ENCODE measurements at places on chromosomes 13 and 19.

DNA sequence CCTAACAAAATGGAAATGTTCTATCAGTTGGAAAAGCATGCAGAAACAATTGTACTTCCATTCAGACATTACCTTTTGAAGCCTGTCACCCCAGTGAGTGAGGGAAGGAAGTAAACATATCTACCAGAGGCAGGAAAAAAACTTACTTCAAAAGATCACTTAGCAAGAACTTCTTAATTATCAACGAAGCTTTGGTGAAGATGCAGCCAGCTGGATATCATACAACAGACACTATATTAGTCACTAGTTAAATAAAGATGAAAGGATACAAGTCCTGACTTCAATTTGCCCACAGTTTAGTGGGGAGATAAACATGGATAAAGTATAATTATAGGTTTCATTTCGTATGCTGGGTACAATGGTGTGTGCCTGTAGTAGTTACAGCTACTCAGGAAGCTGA lies 148.8 kb downstream of the TNFRSF19 start:
- DNase-seq, result no peak

DNA sequence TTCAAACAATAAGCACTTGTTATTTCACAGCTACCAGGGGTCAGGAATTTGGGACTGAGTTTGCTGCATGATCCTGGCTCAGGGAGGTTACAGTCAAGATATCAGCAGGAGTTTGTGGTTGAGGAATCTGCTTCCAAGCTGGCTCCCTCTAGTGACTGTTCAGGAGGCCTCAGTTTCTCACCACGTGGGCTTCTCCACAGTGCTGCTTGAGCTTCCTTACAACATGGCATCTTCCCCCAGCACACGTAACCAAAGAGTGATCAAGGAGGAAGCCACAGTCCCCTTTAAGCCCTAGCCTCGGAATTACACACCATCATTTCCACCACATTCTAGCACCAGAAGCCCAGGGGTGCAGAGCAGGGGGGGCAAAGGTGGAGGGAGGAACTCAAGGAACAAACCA lies 28.8 kb downstream of the CELF5 start:
- DNase-seq, result no peak

GRCh38 chr19:47022140-47022536 lies 2.5 kb downstream of the NPAS1 start:
- DNase-seq, result no peak

- peak; percentile 39 for DNase-seq
Observed at GRCh38 chr13:108963846-108964600, 334.6 kb downstream of the MYO16 start.

DNA sequence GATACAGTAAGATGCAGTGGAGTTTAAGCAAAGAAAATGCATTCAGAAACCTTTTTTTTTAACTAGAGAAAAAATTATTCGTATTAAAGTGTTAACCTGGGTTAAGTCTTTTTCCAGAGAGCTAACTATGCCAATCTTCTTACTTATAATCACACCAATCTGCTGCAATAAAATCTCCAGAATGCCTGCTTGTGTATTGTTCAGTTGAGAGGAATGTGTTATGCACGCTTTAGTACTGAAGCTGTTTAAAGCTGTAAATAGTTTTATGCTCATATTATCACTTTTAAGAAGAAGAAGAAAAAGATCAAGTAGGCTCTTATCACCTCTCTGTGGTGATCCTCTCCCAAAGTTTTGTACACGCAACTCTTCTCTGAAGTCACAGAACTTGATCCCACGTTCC lies 528.7 kb downstream of the RFC3 start:
- no peak for DNase-seq

DNA sequence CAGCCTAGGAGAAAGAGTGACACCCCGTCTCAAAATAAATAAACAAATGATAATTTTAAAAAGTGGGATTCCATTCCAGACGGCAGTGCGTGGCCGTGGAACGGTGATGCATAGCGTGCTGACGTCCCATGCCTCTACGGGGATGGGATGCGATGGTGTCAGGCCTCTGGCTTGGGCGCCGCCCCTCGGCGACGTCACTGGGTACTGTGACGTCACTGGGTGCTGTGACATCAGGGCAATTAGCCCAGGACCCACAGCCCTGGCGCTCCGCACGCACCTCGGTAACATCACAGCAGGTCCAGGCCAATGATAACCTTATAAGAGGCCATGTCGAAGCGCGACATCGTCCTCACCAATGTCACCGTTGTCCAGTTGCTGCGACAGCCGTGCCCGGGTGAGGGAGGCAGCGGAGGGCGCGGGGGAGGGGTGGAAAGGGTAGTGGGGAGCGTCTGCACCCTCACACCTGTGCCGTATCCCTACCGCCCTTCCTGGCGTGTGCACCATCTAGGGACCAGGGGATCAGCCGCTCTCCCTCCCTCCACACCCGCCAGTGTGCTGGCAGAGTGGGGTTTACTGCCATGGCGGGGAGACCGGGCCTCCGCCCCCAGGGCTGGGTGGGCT lies at the start of gene GAPDHS:
GAPDHS (plus strand) TSS at position 256 of the 621 bp plus-strand sequence; CDS start at position 328, 72 bp downstream.
- no peak for DNase-seq

- no peak for DNase-seq
Observed at GRCh38 chr13:85719749-85720148, 79.5 kb downstream of the SLITRK6 start.

GRCh38 chr13:61700620-61701019 lies 285.0 kb upstream of the PCDH20 start:
- DNase-seq, result no peak

DNA sequence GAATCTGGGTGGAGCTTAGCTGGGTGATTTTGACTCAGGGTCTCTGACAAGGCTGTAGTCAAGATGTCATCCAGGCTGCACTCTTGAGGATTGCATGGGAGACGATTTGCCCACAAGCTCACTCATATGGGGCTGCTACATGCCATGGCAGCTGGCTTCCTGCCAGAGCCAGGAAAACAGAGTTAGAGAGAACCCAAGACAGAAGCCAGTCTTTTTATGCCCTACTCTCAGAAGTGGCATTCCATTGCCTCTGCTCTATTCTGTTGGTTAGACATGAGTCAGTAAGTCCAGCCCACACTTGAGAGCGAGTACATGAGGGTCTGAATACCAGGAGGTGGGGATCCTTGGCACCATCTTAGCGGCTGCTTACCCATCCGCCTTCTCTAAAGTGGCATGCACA lies 9.5 kb downstream of the POLR1D start:
- no peak for DNase-seq

DNA sequence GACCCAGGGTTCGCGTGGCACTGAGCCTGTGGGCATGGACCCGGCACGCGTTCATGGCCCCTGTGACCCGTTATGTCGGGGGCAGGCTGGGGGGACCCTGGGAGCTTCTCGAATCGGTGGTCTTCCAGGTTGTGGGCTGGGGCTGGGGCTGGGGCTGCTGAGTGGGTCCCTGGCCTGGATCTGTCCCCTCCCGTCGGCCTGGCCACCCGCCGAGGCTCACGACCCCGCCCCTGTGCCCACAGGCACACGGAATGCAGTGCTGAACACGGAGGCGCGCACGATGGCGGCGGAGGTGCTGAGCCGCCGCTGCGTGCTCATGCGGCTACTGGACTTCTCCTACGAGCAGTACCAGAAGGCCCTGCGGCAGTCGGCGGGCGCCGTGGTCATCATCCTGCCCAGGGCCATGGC lies 6.5 kb downstream of the NCLN start:
- no peak for DNase-seq

GRCh38 chr19:29745253-29745652 lies 30.2 kb upstream of the C19orf12 start:
- no peak for DNase-seq

- DNase-seq, result no peak
Observed at GRCh38 chr13:20272588-20273171, 40.6 kb upstream of the GJB6 start.

DNA sequence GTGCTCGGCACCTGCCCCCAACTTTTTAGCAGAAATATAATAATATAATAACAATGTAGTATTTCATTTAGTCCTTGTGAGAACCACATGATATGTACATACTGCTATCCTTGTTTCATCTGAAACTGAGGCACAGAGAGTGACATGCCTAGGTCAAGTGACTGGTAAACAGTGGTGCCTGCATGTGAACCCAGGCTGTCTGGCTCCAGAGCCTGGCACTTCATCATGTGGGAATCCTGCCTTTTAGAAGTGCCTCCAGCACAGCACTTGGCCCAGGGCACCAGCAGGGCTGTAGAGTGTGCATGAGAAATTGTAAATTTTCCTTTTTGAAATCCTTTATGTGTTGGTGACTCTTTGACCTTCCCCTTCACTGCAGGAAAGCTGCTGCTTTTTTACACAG lies 27.4 kb downstream of the PRAM1 start:
- DNase-seq, result no peak

- DNase-seq, result no peak
Observed at GRCh38 chr19:20607943-20608342, 42.4 kb upstream of the ZNF737 start.

- DNase-seq, result no peak
Observed at GRCh38 chr13:36142735-36143134, 11.6 kb upstream of the DCLK1 start.

DNA sequence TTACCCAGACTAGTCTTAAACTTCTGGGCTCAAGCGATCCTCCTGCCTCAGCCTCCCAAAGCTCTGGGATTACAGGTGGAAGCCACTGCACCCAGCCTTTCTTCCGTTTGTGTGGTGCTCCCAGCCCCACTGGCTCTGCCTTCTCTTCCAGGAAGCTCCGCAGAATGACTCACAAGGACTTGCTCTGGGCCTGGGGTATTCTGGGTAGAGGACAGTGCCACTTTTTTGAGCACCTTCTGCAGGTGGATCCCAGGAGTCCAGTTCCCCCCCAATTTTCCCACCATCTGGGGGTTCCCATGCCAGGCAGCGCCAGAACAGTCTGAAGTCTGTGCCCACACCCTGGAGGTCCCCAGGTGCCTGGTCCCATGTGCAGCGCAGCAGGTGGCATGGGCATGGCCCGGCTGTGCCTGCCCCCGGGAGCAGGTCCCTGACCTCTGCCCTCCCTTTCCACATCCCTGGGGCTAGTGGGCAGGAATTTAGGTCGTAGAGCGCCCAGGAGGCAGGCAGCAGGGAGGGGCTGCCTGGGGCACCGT lies 1.6 kb downstream of the REEP6 start:
- no peak for DNase-seq

DNA sequence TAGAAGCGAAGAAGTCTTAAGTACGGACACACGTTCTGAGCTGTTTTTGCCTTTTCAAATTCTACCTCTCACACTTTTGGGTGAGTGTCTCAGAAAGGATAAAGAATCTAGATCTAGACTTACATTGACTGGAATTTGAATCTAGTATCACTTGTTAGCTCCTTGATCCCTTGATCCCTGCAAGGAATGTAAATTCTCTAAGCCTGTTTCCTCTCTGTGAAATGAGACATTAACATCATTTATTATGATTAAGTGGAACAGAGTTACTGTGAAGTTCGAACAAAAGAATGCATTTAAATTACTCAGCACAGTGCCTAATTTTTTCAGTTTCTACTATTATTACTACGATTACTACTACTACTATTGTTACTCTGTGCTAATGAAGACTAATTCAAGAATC lies 86.6 kb upstream of the POSTN start:
- no peak for DNase-seq

DNA sequence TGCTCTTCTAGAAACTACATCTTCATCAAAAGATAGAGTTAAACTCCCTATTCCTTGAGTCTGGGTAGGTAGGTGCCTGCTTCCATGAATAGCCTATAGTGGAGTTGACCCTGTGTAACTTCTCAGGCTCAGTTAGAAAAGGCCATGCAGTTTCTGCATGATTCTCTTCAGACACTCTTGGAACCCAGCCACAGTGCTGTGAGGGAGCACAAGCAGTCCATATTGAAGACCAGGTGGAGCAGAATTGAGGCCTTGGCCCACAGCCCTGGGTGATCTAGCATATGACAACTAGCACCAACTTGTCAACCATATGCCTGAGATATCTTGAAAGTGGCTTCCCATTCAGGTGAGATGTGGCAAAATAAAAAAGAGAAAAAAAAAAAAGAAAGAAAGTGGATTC lies 10.3 kb upstream of the PAN3 start:
- DNase-seq, result no peak

DNA sequence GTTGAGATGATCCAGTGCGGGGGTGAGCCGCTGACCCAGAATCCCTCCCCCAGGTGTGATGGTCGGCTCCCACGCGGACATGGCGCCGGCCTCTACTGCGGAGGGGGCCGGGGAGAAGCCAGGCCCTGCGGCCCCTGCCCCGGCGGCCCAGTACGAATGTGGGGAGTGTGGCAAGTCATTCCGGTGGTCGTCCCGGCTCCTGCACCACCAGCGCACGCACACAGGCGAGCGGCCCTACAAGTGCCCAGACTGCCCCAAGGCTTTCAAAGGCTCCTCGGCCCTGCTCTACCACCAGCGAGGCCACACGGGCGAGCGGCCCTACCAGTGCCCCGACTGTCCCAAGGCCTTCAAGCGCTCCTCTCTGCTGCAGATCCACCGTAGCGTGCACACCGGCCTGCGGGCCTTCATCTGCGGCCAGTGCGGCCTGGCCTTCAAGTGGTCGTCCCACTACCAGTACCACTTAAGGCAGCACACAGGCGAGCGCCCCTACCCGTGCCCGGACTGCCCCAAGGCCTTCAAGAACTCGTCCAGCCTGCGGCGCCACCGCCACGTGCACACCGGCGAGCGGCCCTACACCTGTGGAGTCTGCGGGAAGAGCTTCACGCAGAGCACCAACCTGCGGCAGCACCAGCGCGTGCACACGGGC lies 3.7 kb upstream of the NAT14 start:
- no peak for DNase-seq

GRCh38 chr19:21610341-21610740 lies 104.9 kb downstream of the ZNF429 start:
- no peak for DNase-seq

DNA sequence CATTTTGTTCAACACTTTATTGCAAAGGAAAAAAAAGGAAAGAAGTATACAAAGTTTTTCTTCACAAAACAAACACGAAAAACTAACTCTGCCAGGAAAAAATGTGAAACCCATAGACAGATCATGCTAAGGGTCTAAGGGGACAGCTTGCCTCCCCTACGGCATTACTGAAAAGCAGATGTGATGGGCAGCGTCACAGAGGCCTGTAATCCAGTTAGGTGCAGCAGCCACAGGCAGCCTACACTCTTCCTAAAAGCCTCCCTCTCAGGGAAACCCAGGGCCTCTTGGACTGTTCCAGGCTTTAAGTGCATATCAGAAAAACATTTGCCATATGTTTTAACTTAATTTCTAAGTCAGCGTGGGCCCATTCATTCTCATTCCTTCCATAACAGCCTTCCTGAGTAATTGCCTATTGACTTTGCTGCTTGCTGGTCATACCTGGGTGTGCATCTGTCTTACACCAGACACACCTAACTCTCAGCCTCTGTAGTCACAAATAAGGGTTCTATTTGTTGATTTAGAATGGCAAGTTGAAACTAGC lies 135.7 kb upstream of the SERP2 start:
- no peak for DNase-seq

DNA sequence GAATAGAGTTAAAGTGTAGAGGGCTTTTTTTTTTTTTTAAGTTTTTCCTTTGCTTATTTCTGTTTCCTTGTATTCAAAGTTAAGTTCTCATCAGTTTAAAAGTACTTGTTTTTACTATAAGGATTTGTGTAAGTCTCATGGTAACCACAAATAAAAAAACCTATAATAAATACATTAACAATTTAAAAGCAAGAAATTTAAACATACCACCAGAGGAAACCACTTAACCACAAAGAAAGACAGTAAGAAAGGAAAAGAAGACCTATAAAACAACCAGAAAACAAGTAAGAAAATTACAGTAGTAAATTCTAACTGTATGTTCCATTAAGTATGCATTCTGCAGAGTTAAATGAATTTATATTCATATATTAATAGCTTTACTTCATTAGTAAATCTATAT lies 999.1 kb upstream of the ATXN8OS start:
- no peak for DNase-seq
